ENCODE measurements at places on chromosomes 3 and 15.

DNA sequence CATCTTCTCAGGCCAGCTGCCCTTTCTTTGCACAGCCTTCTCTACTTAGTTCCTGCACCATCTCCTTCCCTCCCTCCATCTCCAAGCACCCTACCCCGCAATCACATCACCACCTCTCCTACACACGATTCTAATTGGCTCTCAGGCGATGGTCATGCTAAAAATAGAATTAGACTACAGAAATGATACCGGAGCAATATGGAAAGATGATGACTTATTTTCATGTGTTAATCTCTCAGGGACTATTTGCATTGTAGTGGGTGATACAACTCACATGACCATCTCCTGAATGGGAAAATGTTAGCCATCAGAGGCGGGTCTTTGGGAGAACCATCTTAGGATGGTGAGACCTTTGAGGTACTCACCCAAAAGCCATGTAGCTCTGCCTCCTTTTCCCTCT is 54.7 kb upstream of the PPARG start:
- no peak for DNase-seq

- DNase-seq, result no peak
Observed at GRCh38 chr3:12345584-12346494, 57.0 kb downstream of the PPARG start.

- DNase-seq, result no peak
Observed at GRCh38 chr15:31309893-31310606, 16.6 kb upstream of the KLF13 start.

GRCh38 chr3:107850681-107851080 is 240.2 kb downstream of the CD47 start:
- DNase-seq, result no peak

DNA sequence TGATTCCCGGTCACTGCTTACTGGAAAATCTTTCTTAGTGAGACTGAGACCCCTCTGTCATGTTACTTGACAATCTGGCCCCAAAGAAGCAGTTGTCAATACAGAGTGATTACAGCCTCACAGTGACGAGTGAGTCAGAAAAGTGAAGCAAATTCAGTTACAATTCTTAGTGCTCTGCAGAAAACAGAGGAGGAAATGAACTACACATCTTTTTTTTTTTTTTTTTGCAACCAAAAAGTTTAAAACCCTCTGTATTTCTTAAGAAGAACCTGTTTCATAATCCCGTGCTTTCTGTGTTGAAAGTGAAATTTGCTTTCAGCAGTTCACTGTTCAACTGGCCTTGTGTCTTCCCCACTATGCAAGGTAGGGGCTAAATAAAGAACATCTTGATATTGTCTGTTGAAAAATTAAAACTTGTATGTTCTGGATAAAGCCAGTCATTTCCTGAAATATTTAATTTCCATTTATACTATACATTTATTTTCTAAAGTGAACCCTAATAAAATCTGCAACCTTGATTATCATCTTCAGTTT is 1.9 kb downstream of the AQP9 start:
- DNase-seq, result no peak

DNA sequence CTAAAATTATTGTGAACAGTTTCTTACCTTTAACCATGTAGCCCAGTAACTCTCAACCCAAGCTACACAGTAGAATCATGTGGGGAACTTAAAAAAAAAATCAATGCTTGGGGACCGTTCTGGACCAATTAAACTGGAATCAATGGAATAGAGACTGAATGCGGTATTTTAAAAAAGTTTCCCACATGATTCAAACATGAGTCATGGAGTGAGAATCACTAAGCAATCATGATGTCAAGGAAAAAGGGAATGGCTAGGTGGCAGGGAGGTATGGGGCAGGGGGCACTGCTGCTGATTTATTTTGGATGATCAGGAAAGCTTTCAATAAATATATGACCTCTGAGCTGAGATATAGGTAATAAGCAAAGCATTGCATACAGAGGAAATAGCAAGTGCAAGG is 250.5 kb upstream of the RORA start:
- no peak for DNase-seq

GRCh38 chr3:183185696-183186095 is 23.2 kb upstream of the LAMP3 start:
- DNase-seq, result no peak

GRCh38 chr3:8635125-8635524 is 9.5 kb downstream of the SSUH2 start:
- DNase-seq, result no peak

All from NCI-H2171 (cell line).